Ascending aorta (tissue), 2 donors: ENCODE measurements at places on chromosomes 12 and 14.
A peak's percentile ranks its signal among the peaks of the same experiment; 100 is the strongest.

- no peak for DNase-seq
Measured at GRCh38 chr12:82470906-82471512, 112.7 kb downstream of the METTL25 start.

DNA sequence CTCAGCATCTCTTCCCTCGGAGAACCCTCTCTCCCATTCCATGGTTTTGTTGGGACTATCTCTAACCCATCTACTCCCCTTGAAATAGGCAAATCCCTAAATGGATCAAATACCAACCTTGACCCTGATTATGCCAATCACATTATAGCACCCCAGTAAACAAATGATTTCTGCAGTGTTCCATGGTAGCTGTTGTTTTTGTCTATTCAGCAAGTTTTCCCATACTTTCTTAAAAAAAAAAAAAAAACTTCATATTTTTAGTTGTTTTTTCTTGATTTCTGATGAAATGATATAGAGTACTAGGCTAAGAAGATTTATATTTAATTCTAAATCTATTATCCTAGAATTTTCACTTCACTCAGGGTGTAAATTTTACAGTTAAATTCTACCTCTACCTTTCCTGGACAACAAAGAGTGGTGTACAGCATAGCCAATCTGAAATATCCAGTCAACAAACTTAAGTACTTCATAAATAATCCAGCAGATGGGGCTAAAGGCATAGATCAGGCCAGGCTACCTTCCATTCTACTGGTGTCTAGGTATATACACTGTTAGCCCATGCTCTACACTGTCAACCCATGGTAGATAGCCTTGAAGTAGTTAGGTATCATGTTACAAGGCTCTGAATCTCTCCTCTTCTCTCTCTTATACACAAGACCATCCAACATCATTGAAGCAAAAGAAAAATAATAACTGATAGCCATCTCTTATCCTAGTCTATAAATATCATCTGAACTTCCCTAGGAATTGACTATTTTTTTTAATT, 82.2 kb downstream of the PLEKHG7 start:
- no peak for DNase-seq

DNA sequence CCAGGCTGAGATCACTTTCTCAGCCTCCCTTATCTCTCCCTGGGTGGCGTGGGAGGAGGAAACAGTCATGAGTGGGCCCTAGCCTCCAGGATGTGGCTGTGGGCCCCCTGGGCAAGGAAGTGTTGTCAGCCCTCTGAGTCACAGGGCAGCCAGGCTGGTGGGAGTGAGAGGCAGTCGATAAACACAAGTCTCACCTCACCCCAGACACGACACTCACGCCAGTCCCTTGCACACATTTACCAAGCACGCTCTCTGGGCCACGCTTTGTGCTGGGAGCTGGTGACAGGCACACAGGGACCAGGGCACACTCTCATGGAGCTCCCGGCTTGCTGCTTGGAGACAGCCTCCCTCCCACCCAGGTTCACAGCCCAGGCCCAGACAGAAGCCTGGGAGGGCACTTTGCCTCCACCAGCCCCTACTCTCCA, 1.9 kb upstream of the KRT79 start:
- no peak for DNase-seq

DNA sequence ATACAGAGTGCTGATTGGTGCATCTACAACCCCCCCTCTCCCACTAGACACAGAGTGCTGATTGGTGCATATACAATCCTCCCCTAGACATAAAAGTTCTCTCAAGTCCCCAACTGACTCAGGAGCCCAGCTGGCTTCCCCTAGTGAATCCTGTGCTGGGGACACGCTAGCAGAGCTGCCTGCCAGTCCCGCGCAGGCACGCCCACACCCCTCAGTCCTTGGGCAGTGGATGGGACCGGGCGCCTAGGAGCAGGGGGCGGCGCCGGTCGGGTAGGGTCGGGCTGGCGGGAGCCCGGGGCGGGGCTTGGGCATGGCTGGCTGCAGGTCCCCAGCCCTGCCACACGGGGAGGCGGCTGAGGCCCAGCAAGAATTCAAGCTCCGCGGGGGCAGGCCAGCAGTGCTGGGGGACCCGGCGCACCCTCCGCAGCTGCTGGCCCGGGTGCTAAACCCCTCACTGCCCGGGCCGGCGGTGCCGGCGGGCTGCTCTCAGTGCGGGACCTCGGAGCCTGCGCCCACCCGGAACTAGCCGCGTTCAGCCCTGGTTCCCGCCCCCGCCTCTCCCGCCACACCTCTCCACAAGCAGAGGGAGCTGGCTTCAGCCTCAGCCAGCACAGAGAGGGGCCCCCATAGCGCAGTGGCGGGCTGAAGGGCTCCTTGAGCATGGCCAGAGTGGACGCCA, 64.3 kb upstream of the DDHD1 start:
- peak; percentile 21 for DNase-seq

- DNase-seq: no peak
Measured at GRCh38 chr12:11730299-11731041, 81.0 kb downstream of the ETV6 start.

GRCh38 chr14:94769391-94770250, at the start of gene GSC:
Gene GSC (minus strand): TSS chr14:94770113. CDS start chr14:94770015, 98 bp downstream.
- no peak for DNase-seq

GRCh38 chr14:54761835-54762234, 140.8 kb downstream of the GCH1 start:
- DNase-seq: no peak

DNA sequence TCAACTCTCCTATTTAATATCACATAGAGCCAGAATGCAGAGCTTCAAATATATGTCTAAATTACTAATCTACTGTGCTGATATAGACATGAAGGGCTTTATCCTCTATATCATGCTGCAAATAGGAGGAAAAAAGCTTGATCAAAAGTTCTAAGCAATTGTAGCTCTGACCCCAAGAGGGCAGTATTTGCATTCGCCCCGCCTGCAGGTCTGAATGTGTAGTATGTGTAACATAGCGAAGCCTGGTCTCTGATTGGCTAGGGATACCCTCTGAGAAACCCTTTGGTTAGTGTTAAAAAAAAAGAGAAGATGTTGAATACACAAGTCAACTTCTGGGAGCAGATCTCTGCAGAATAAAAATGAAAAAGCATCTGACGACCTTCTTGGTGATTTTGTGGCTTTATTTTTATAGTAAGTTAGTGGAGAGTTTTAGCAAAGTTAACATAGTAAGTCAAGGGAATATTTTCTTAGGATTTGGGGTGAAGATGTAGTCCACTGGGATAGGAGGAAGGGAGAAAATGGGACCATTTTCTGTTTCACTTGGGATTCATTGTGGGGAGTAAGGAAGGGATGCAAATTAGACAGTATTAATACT, 151.6 kb upstream of the OR4E1 start:
- no peak for DNase-seq

GRCh38 chr12:14514154-14514842, 53.4 kb downstream of the PLBD1 start:
- DNase-seq: no peak

GRCh38 chr12:118536306-118536906, 160.1 kb downstream of the SUDS3 start:
- no peak for DNase-seq

- no peak for DNase-seq
Measured at GRCh38 chr14:68174446-68174845, 354.9 kb downstream of the RAD51B start.

- DNase-seq: no peak
Measured at GRCh38 chr14:24232645-24233537, at the start of gene GMPR2. Gene GMPR2 (plus strand): TSS chr14:24232929. CDS start chr14:24233254, 325 bp downstream.
